ENCODE measurements at places on chromosomes 2 and 18.

GRCh38 chr2:23544589-23545295 is 159.8 kb downstream of the KLHL29 start:
- DNase-seq = no peak

GRCh38 chr18:52468496-52468895 is 128.5 kb downstream of the DCC start:
- DNase-seq = no peak

GRCh38 chr2:60926741-60927552 is 45.6 kb downstream of the REL start:
- no peak for DNase-seq

DNA sequence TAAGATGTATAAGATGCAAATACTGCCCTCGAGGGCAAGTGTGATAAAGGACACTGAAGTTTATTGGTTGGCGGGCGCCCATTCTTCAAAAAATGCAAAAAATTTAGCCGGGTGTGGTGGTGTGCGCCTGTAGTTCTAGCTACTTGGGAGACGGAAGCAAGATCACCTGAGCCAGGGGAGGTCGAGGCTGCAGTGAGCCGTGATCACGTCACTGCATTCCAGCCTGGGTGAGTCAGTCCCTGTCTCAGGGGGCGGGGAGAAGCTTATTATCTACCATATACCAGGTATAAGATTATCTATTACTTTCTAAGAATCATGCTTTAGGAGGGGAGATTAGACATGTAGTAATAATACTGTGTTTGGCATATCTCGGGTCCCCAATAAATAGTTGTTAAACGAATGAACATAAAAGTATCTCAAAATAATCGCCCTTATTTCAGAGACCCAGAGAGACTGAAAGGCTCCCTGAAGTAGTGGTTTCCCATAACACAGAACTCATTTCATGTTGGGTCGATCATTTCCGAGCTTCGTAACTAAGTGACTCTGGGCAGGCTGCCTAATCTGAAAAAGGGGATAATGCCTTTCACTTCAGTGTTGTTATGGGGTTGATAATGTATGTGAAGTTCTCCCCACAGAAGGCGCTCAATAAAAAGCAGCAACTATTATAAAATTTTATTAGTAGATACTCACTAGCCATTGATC is 1.2 kb upstream of the SELENOI start:
- no peak for DNase-seq

- no peak for DNase-seq
Measured at GRCh38 chr2:65553504-65554074, 121.2 kb upstream of the SPRED2 start.

DNA sequence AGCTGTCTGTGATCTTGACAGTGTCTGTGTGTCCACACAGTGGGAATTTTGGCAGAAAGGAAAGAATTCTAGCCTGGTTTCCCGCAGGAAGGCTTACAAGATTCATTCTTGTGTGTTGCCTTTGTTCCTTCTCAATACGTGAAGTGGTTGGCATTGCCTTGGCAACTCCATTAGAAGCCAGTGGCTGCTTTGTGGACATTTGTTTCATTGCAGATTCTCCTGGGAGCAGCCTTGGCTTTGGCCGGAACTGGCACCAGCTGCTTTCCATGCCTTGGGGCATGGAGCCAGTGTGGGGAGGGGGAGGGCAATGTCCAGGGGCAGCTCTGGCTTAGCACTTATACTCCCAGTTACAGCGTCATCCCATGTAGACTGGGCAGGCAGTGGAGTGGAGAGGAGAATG is 39.4 kb downstream of the KIF5C start:
- DNase-seq = no peak

- DNase-seq = no peak
Measured at GRCh38 chr2:13545320-13545719, 828.6 kb downstream of the TRIB2 start.

- no peak for DNase-seq
Measured at GRCh38 chr2:178874529-178875240, 67.5 kb upstream of the TTN start.

DNA sequence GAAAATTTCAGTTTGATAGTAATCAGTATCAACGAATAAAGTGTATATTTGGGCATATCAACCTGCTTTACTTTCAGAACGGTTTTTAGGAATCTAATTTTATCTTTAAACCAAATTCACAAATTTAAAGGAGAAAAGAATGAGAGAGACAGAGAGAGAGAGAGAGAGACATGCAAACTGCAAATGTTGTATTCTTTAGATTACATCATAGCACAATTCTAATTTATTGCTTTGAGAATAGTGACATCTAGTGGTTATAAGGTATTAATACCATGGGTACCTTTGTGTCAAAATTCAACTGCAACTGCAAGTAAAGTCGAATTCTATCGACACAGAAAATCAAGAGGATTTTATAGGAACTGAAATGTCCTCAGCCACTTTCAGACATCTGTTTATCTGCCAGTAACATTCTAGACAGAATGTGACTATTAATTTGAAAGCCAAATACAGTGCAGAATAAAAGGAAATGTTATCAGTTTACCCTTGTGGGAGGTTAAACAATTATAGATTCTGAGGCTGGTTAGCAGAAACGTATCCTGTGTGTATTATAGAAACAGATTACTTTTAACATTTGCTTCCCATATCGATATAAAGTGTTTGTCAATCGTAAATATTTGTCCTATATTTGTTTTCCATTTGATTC is 529.8 kb upstream of the VRK2 start:
- no peak for DNase-seq

- no peak for DNase-seq
Measured at GRCh38 chr2:151358166-151358970, 976 bp downstream of the TNFAIP6 start.

DNA sequence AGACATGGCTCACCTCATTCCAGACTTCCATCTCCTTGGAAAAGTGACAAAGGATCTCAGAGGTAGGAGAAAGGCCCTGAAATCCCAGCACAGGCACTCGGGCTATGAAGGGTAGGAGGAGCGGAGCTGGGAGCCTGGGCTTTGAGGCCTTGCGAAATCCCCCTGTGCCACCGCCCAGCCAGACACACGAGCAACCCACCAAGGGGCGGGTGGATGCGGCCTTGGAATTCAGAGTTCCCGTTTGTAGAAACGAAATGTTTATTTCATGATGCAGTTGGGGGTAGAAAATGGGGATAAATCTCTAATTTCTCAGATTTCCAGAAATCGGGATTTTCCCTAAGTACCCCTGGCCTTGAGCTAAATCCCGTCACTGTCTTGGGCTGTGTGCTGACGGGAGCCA is 177.1 kb upstream of the HDAC4 start:
- no peak for DNase-seq

- no peak for DNase-seq
Measured at GRCh38 chr2:11344956-11345677, 681 bp upstream of the ROCK2 start.

DNA sequence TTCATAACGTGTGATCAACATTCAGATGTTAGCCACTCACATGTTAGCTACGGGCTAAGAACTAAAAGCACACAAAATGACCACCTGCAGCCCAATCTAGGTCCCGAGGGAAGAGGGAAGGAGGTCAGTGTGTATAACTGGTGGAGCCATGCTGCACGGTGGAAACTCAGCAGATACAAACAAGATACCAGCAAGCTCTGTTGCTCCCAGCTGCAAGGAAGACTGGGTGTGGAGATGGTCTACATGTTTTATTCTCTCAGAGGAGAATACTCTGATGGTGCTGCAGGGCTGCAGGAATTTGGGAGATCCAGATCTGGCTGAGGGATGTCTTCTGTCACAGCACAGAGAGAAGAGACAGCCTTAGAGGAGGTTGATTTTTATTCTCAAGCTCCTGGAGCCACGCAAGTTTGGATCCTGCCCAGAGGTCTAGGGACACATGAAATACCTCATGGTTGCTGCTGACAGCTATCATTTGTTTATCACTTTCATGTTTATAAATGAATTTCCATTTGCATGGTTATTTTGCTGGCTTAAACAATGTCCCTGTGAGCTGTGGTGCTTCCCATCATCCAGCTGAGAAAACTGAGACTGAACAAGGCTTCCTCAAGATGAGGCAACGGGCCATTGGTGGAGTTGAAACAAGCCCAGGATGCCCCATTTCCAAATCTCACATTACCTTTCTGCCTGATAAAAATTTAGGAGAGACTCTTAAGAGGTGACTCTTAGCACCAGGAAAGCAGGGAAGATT is 30.9 kb downstream of the RNF144A start:
- DNase-seq = no peak

DNA sequence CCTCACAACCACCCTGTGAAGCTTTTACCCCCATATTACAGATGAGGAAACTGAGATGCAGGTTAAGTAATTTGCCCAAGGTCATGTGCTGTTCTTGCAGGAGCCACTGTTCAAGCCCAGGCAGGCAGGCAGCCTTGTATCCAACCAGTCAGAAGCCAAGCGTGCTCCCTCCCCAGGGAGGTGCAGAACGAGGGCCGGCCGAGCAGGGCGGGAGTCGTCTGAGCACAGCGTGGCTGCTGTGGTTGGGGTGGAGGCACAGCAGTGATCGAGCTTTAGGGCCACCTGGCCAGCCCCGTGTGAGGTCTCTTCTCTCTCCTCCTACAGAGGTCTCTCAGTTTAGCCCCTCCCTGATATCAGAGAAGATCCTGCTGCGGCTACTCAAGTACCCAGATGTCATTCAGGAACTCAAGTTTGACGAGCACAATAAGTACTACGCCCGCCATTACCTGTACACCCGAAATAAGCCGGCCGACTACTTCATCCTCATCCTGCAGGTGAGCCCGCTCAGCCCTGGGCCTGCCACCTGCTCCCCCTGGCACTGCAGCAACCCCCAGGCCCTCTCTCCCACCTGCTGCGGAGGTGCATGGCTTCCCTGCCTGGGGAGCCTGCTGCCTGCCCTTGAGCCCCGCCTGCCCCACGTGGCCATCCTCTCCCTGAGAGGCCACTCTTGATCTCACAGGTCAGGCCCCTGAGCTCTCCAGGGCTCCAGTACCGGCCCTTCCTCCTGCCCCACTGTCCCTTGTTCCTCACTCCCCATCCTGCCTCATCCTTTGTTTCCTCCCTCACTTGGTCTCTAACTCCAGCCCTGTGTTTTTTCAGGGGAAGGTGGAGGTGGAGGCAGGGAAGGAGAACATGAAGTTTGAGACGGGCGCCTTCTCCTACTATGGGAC is 17.1 kb upstream of the CNNM3 start:
- no peak for DNase-seq

DNA sequence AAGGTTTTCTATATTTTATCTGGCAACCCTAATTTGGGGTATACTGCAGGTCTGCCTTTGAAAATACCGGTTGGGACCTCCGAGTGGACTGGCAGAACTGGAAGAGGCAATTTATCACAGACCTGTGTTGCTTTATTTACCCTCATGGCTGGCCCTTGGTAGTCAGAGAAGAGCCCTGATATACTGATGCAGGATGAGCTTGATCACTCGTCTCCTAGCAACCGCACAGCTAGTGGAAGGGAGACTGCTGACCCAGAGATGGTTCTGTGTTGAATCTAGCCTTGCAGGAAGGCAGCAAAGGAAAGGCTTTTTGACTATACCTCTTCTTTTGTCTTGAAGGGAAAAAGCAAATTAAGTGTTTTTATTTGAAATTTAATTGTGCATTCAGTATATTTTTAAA is 154.7 kb downstream of the EML6 start:
- no peak for DNase-seq

DNA sequence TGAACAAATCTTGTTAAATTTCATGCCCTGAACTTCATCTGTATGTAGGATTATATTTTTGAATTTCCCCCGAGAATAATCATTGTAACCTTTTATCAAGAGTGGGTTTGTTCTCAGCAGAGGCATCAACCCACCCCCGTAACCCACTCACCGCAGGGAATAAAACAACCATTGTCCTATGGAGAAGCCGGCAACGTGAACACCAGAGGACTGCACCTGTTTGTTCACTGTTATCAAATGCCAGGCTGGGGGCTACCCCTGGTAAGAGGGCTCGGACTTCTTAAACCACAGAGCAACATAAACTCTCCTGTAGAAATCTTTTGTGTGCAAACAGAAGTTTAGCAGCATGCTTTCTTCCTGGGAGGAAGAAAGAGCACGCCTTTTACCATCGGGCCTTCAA is 610.4 kb downstream of the ERBB4 start:
- no peak for DNase-seq

DNA sequence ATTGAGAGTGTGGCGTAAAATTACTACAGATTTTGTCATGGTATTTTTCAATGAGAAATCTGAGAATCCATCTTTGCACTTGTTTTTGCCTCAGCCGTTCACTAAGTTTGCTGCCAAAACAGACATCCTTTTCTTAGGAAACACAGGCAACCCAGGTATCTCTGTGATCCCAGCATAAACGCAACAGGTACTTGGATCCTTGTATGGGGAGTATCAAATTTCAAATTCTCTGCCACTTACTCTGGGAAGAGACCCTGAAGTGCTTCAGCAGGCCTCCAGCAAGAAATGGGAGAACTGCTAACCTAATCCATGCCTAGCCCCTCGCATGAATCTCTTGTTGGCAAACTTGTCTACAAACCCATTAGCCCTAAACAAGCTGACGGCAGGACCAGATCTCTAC is 83.1 kb downstream of the BCL11A start:
- no peak for DNase-seq

- DNase-seq = no peak
Measured at GRCh38 chr18:6069539-6069938, 174.2 kb upstream of the TMEM200C start.

DNA sequence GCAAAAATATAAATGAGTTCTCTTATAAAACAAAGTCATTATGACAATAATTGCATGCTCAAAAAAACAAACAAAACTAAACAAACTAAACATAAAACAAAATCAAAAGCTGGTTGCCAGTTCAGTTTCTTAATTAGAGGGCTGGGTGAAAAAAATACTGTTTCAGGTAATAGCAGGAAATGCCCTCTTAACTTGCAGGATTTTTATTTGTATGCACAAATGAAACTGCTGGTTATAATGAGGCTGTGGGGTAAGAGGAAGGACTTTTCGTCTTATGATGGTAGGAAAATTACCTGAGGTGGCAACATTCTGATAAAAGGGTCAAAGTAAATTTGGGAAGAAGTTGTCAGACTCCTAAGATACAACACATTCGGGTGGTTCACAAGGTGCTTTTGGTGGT is 21.5 kb upstream of the CDKL4 start:
- no peak for DNase-seq

DNA sequence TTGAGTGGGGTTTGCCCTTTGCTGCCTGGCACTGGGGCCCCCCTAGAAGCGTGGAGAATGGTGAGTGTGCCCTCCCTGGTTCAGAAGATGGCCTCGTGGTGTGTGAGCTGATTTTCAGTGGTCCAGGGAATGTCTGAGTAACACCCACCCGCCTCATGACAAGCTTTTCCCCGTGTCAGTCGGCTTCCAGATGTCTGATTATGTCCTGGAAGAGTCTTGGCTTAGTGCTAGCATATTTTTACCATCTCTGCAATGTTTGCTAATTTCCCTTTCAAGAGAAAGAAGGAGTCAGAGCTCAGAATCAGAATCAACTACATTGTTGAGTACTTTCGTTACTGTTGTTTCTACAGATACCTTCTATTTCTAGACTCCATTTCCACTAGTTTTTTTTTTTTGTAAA is 214.7 kb downstream of the SEPTIN10 start:
- DNase-seq = no peak

DNA sequence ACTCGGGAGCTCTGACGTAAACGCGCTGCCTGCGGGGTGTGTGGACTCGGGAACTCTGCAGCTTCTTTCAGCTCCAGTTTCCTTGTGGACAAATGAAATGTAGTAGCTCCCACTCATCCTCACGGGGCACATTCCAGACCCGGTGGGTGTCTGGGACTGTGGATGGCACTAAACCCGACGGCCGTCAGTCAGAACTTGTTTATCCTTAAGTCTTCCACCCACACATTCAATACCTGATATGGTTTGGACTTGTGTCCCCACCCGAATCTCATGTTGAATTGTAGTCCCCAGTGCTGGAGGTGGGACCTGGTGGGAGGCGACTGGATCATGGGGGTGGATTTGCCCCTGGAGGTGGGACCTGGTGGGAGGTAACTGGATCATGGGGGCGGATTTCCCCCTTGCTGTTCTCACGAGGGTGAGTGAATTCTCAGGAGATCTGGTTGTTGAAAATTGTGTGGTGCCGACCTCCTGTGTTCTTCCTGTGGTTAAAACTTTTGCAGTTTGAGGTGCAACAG is 81.2 kb upstream of the SNTG2 start:
- DNase-seq = no peak
